ENCODE measurements at places on chromosomes 12 and 14.

DNA sequence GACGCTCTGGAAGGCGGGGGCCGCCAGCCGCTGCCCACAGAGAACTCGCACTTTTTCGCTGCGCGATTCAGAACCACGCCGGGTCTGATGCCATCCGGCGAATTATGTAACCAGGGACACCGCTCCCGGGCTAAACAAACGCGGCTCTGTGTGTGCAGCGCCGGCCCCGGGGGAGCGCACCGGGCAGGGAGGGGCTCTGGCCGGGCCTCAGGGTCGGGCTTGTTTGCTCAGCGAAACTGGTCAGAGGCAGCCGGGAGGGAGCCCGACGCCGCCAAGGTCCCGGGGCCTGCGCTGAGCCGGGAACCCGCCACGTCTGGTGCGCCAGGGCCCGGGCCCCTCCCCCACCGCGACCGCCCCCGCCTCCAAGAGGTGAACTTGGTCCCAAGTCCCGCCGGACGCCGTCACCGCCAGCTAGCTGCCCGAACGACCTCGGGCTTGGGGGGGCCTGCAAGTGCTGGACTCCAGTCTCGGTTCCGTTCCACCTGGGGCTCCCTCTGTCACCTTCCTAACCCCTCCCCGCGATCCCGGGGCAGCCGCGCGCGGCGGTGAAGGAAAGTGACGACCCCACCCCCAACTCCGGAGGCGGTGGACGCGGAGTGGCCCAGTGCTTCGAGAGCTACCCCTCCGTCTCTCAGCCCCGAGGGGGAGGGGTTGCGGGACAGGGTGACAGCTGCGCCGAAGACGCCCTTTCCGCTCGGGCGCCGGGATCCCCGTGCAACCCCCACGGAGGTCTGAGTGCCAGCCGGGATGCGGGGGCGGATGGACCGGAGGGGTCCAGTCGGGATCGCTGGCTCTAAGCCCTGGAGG, 848 bp downstream of the CTDSP2 start:
- peak; percentile 33 for DNase-seq

DNA sequence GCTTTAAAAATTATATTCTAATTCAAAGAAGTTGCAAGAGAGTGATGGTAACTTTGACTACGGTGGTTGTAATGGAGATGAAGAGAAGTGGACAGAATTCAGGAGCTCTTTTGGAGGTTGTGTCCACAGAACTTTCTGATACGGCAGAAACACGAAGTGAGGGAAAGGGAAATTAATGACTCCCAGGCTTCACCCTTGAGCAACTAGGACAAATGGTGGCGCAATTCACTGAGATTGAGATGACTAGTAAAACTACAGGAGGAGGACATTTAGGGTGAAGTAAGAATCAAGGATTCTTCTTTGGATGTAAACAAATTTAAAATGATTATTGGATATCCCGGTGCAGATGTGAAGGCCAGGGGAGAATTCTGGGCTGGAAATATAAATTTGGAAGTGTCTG, 212.6 kb downstream of the PTPRO start:
- DNase-seq: no peak

DNA sequence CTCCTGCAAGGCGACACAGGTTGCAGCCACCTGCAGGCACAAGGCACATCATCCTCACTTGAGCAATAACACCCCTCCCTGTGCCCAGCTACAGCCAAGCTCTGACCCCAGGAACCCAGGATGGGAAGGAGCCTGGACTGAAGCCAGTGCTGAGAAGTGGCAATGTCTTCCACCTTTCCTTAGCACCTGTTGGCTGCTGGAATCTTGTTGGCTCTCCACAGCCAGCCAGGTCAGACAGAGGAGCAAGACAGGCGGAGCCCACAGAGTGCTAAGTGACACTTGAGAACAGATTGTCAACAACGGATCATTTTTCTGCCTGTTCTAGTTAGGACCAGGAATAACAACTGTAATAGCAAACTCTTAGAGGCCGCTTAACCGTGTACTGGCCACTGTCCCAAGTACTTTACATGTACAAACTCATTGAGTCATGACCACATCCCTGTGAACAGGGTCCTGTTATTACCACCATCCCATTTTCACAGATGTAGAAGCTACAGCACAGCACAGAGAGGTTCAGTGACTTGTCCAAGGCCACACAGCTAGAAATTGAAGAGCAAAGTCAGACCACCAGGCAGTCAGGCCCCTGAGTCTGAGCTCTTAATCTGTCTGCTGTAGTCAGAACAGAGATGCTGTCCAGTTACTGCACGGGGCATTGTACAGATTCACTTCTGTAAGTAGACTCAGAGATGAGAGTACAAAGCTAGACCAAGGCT, 45.6 kb downstream of the RNFT2 start:
- DNase-seq: no peak

- no peak for DNase-seq
These were observed 92.9 kb downstream of the ATXN2 start for GRCh38 chr12:111506260-111506659.

- DNase-seq: no peak
These were observed 30.5 kb upstream of the LMNTD1 start for GRCh38 chr12:25583545-25583944.

- DNase-seq: no peak
These were observed 52.5 kb downstream of the DUSP16 start for GRCh38 chr12:12510141-12510540.

DNA sequence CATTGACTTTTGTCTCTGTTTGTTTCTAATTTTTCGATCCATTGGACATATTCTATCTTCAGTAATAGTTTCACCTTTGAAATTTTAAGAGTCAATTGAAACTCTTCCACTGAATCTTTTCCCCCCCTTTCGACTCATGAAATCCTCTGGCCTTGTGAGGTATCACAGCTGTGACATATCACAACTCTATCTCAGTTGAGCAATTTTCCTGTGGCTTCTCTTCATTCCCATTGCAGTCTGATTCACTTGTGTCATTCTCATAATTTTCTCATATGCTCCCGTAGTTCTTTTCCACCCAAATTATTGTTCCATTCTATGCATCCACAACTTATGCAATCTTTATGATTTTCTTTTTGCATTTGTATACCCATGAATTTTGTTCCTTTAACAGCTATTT, 261.6 kb downstream of the DACT1 start:
- DNase-seq: no peak

- no peak for DNase-seq
These were observed 130.8 kb upstream of the CNTN1 start for GRCh38 chr12:40561395-40561966.

GRCh38 chr14:48382961-48383360, 707.6 kb upstream of the MDGA2 start:
- no peak for DNase-seq

- no peak for DNase-seq
These were observed 66.6 kb upstream of the SCN8A start for GRCh38 chr12:51524386-51524901.

DNA sequence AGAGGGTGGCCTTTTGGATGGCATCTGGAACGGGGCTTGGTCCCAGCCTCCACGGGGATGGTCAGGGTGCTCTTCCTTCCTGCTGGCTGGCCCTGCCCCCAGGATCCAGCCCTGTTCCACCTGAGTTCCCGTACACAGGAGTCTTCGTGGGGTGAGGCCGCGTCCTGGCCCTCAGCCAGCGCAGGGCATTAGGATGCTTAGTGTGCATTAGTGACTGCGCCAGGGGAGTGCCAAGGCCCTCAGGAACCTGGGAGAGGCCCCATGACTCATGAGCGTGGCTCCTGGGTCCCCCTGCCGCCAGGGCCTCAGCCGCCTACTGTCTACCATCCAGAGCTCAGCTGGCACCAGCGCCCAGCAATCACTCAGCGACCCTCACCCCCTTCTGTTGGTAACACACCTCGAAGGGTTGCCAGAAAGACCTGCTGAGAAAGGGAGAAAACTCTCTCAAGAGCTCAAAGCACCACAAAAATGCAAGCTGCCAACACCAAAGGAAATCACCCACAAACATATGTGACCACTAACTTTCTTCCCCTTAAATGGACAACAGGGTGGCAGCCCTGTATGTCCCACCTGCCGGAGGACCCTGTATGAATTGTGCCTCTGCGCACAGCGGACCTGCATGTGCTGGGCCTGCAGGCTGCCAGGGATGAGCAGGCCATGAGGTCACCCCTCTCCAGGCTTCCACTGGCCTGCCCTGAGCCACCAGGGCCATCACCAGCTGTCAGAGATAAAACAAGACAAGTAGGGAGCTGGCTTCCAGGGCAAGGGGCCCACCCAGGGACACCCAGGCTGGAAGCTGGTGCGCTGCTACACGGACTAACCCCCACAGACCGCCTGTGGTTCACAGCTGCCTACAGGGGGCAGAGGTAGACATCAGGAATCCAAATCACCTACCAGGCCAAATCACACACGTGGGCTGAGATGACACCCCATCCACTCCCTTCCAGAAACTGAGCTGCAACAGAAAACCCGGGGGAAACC, 28.7 kb downstream of the CCDC85C start:
- no peak for DNase-seq
